Effector memory CD4-positive, alpha-beta T cell (primary cell): ENCODE measurements at places on chromosomes 6 and 20.

GRCh38 chr20:35225319-35226125 lies 968 bp upstream of the MMP24 start:
- DNase-seq = no peak

GRCh38 chr20:13336308-13337089 lies 115.4 kb downstream of the ISM1 start:
- DNase-seq = no peak

DNA sequence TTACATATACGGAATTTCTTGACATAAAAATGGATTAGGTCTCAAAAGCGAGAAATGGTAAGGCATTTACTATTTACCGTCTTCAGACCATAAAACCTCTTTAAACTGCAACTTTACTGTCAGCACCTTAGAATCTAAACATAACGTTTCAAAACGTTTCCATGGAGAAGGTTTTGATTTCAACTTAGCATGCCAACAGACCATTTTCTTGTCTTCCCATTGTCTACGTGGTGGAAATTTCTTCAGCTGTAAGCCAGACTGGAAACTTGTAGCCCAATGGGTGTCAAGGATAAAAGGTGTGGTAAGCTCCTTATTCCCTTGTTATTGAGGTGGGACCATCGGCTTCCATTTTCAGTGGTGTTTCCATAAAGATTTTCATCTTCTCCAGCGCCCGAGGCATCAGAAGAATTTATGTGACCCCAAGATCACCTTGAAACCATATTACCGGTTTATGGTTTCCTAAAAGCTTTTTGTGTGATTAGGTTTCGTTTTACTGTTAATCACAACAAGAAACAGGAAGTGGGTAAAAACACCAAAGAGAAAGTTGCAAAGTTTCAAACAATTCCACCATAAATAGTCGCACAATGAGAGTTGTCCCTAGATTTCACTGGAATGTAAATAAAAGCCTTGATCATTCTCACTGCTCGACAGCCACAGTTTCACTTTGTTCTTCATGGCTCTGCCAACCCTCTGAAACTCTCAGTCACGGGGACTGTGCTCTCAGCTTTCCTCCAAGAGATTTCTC lies 63.0 kb upstream of the CD2AP start:
- DNase-seq = no peak

- DNase-seq = no peak
Observed at GRCh38 chr6:35191889-35192288, 21.9 kb upstream of the SCUBE3 start.

GRCh38 chr20:55424968-55425367 lies 580.4 kb downstream of the CBLN4 start:
- no peak for DNase-seq

GRCh38 chr6:128663238-128663637 lies 142.8 kb upstream of the PTPRK start:
- no peak for DNase-seq

DNA sequence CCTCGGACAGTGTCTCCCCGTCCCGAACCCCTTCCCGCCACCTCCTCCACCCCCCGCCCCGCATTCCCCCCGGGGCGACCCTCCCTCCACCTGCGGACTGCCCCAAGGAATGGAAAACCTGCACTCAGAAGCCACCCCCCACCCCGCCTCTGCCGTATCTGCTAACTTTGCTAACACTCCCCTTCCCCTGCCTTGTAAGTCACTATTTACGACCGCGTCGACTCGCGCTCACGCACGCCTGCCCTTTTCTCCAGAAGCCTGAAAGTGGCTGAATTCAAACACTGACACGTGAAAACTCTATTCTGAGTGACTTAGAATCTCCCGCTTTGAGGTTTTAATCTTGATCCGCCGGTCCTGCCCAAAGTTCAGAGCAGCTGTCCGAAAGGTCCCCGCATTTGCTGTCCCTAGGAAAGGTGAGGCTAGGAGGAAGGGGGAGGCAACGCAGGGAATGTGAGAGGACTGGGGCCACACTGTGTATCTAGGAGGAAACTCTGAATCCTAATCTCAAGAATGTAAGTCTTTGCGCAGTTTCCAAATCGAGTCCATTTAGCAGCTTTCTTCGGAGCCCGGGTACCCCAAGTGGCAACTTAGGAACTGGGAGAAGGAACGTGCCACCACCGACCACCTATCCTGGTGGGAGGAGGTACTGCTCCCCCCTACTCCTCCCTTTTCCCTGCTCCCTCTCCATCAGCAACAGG lies 9.3 kb upstream of the POU3F2 start:
- no peak for DNase-seq

- no peak for DNase-seq
Observed at GRCh38 chr6:3898265-3898994, 49.3 kb downstream of the FAM50B start.

- peak; percentile 5 for DNase-seq
Observed at GRCh38 chr20:60137657-60138245, 179.5 kb downstream of the CDH26 start.

- DNase-seq = no peak
Observed at GRCh38 chr6:146915671-146916127, 288.5 kb upstream of the STXBP5 start.

- peak; percentile 78 for DNase-seq
Observed at GRCh38 chr6:27157459-27158315, 89.8 kb upstream of the PRSS16 start.

- DNase-seq = no peak
Observed at GRCh38 chr6:18268066-18268465, 3.7 kb upstream of the DEK start.

- DNase-seq = no peak
Observed at GRCh38 chr6:67914419-67914818, 720.7 kb upstream of the ADGRB3 start.

DNA sequence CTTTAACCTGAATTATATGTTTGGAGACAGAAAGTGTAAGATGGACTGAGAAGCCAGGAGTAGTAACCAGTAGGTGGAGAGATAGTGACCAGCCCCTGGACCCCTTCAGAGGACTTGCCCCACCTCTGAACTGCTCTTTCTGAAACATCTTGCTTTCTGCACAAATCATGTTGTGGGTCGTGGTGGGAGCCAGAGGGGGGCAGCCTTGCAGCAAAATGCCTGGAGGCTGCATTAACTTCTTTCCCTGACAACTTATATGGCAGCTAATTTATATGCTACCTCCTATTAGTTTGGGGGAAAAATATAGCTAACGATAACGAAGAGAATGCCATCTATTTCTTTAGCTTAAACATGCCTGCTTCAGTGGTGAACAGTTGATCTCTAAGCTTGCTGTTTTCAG lies 859.8 kb downstream of the MAFB start:
- no peak for DNase-seq

DNA sequence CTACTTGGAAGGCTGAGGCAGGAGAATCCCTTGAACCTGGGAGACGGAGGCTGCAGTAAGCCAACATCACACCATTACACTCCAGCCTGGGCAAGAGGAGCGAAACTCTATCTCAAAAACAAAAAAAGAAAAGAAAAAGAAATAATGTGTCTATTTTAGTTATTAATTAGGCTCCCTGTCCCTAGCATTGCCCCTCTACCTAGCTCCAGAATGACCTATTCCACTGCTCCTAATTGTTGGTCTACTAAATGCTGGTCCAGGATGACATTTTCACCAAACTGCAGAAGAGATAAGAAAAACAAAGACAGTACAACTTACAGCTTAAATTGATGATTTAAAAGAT lies 429.7 kb upstream of the SOX4 start:
- no peak for DNase-seq

DNA sequence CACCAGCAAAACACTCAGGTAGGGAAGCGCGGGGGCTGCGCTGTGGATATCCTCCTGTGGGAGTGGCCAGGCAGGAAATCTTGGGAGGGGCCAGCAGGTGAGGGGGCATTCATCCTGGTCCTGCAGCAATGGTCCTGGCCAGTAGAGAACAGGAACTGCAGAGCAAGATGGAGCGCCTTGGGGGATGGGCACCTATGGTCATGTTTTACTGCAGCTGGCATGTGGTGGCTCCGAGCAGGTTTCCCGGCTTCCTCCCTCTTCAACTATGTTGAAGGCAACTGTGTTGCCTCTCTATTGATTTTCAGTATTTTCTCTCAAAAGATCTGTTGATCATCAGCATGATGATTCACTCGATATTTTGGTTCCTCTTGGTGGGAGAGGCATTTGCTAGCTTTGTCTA lies 70.9 kb downstream of the SNAP91 start:
- DNase-seq = no peak

DNA sequence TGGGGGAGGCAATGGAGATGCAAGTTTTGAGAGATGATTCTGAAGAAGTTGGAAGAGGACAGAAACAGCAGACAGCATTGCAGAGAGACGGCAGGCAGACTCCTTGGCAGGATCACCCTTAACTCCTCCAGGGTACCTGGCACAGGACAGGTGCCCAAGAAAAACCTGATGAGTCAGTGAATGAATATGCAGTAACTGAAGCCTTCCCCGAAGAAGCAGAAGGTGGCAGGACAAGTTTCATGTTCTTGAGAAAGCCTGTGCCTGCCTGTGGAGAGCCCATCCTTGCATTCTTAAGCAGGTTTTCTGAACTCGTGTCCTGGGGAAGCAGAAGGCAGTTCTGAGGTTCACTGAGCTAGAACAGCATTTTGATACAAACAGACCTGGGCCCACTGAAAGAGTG lies 79.6 kb upstream of the SASH1 start:
- no peak for DNase-seq

DNA sequence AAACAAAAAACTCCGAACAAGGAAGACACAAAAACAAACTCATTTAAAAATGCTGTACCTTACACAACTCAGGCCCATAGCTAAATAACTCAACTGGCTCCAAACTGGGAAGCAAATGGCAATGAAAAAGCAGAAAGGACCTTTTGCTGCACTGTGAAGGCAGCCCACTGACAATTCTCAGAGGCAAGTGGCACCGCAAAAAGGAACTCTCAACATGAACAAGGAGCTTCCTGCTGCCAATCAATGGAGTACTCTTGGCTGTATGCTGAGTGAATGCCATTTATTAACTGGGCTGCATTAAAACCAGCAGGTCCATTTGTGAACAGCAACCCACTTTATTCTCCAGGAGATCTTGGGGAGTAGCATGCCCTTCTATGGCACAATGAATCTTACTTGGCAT lies 209.9 kb downstream of the PTPRK start:
- no peak for DNase-seq

- DNase-seq = no peak
Observed at GRCh38 chr6:117309069-117309468, 43.7 kb downstream of the VGLL2 start.

GRCh38 chr6:24775520-24776058 lies 852 bp downstream of the GMNN start:
- DNase-seq = no peak

DNA sequence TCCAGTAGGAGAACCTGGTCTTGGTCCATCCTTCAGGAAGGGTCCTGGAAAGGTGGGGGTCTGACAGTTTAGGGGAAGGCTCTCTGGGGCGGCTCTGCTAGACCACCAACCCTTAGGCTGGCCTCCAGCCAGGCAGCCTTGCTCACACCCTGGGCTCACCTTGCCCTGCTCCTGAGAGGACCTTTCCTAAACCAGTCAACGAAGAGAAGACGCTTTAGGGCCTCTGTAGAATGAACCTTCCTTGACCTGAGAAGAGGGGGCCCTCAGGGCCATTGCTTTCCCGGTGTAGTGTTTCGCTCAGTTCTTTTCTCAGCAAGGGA lies 1.1 kb downstream of the CDC25B start:
- no peak for DNase-seq

DNA sequence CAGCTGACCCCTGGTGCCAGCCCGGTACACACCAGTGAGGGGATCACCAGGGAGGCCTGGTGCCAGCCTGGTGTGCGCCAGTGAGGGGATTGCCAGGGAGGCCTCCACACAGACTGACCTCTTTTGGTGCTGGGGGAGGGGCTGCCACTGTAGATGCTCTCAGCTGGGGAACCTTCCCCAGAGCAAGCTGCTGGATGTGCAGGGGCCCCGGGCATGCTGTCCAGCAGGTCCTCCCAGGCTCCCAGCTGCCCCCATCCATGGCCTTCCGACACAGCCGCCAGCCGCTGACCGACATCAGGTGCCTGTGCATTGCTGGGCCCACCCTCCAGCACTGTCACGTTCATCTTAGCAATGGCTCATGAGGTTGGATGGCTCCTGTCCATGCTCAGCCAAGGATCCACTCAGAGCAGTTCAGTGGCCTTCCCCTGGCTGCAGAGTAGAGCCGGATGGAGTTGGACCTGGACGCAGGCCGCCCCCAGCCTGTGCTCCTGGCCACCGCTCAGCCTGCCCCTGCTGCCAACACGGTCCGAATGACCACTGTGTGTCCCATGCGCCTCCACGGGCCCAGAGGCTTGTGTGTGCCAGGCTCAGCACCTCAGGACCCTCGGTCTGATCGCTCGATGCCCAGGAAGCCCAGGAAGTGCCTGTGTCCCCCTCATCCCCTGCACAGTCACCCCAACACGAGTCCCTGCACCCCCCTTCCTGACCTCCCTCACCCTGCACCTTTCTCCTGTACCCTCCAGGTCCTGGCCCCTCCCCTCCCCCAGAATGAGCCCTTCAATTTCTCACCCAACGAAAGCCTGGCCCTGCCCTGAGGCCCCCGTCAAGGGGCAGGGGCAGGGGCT lies 95.7 kb downstream of the YTHDF1 start:
- no peak for DNase-seq

- no peak for DNase-seq
Observed at GRCh38 chr20:44585057-44585963, 2.9 kb downstream of the PKIG start.

DNA sequence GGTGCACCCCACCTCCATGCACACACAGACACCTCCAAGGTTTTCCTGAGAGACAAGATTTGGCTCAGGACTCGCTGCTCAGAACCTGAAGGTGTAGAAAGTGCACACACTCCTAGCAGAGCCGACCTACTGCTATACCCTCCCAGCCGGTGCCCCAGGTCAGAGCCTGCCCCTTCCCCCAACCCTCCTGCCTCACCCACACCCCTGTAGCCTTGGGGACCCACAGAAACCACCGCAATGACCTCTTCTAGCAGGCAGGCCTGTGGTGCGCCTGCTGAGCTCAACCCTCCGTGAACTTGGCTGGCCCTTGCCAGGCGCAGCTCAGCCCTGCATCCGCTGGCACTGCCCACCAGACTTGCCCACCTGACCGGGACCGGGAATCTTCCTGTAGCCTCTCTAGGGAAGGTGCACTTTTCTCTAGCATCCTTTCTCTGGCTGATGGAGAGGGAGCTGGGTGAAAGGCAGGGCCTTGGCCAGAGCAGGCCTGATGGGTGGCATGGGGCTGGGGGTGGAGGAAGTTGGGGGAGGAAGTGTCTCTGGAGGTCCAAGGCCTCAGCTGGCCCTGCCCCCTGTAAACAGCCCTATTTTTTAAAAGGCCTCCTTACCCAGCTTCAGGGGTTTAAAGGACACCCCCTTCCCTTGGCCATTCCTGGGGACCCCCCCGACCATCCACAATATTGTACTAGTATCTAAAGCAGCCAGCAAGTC lies 36.9 kb upstream of the SLCO4A1 start:
- DNase-seq = no peak

GRCh38 chr6:8526624-8527023 lies 91.3 kb upstream of the SLC35B3 start:
- no peak for DNase-seq

DNA sequence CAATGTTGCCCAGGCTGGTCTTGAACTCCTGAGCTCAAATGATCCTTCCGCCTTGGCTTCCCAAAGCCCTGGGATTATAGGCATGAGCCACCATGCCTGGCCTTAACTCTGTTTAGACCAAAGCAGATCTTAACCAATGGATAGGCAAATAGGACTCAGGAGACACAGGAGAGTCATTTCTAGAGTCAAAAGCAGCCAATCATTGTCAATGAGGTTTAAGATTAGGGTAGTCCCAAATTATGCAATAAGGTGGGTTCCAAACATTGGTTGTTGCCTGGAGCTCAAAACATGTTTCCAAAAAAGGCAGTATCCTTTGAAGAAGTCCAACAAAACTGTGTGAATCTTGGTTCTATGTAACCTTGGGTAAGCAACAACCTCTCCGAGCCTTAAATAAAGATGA lies 95.7 kb upstream of the JARID2 start:
- no peak for DNase-seq
